ENCODE measurements at places on chromosomes 11 and 22. TPM values are rescaled to one million over a fixed set of nuclear protein-coding genes. Genes with fewer than 3 reads are reported as not detected.

Gene NCF4
- not detected for total RNA-seq

Gene PDE2A
- total RNA-seq = 3.4 TPM

Gene TBX10
- not detected for total RNA-seq

Gene OR5B21
- not detected for total RNA-seq

Gene SCGB1C1
- not detected for total RNA-seq

Gene SYCE3
- 0.85 TPM for total RNA-seq

Gene NPTXR
- total RNA-seq = 7.8 TPM

Measured in H9 (cell line).